ENCODE measurements at places on chromosomes 5 and 9.
A peak's percentile ranks its signal among the peaks of the same experiment; 100 is the strongest.

GRCh38 chr5:60377826-60378225 is 322.1 kb downstream of the DEPDC1B start:
- DNase-seq, result no peak
- no peaks in the 10 kb centered on the region for H3K36me3 ChIP-seq
- H3K27me3 ChIP-seq, result no peaks in the 10 kb centered on the region
- no peak overlapping the region for H3K4me3 ChIP-seq
- no peak overlapping the region for H3K27ac ChIP-seq
- no peaks in the 10 kb centered on the region for H3K4me1 ChIP-seq

GRCh38 chr5:135650081-135650480 is 71.3 kb upstream of the CXCL14 start:
- no peaks in the 10 kb centered on the region for H3K27me3 ChIP-seq
- H3K36me3 ChIP-seq, result no peaks in the 10 kb centered on the region
- DNase-seq, result no peak
- H3K27ac ChIP-seq, result no peak overlapping the region

DNA sequence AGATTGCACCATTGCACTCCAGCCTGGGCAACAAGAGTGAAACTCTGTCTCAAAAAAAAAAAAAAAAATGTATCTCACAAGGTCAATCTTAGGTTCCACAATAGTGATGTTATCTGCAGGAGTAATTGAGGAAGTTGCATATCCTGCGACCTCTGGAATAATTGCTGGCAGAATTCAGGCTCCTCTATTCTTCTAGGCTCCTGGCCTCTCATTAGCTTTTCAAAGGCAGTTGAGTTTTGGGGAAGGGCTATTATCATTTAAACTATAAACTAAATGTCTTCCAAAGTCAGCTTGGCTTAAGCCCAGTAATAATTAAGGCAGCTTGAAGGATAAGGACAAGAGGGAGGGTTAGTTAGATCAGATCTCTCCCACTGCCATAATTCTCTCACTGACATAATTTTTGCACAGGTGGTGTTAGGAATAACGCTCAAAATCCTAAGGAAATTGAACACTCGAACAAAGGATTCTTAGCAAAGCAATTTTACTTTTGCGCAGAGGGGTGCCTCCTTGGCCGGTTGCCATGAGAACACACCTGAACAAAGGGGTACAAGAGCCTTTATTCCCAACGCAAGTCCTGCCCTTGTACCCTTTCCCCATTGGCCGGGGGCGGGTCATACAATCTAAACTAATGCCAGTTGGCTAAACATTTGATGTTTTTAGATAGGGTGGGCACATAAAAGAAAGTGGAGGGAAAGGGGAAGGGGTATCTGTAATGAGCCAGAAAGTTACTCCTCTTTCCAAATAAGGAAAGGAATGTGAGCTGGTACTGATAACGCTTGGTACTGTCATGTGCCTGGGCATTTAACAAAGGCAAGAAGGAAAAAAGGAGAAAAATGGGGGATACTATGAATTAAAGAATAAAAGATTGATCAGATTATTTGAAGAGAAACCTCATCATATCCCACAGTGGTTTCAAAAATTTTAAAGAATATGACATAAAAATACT is 106.4 kb upstream of the CCNG1 start:
- no peak overlapping the region for H3K27ac ChIP-seq
- no peak overlapping the region for H3K4me3 ChIP-seq
- H3K4me1 ChIP-seq, result no peaks in the 10 kb centered on the region
- no peaks in the 10 kb centered on the region for H3K36me3 ChIP-seq

DNA sequence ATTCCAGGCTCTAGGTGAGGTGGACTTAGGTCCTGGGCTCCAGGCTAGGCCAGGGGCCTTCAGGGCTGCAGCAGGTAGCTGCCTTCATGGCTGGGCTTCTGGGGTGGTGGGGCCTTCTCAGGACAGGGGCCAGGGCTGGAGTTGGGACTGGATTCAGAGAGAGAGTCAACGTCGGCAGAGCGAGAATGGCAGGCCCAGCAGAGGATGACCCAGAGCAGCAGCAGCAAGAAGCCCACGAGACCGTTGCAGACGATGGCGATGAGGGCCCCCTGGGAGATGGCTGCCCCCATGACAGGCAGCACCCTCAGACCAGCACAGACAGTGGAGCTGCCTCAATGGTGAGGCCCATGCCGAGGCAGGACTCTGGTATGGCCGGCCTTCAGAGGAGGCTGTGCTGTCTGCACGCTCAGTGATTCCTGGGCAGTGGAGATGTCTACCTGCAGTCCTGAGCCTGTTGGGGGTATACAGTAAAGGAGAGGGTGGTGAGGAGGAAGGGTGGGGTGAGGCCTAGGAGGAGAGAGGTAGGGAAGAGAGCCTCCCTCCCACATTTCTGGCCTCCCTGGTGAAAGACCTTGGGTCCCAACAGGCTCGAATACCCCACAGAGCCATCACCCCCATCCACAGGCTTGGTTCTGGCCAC is 1.3 kb downstream of the ENHO start:
- H3K36me3 ChIP-seq, result no peaks in the 10 kb centered on the region
- no peak overlapping the region for H3K4me3 ChIP-seq
- H3K27me3 ChIP-seq, result no peaks in the 10 kb centered on the region
- H3K4me1 ChIP-seq, result peaks cover 8% of the 10 kb centered on the region

- no peaks in the 10 kb centered on the region for H3K36me3 ChIP-seq
- no peak overlapping the region for H3K4me3 ChIP-seq
- DNase-seq, result no peak
- H3K27ac ChIP-seq, result no peak overlapping the region
- H3K4me1 ChIP-seq, result no peaks in the 10 kb centered on the region
Observed at GRCh38 chr5:6264394-6264793, 114.0 kb downstream of the MED10 start.

GRCh38 chr9:122076117-122076516 is 17.0 kb downstream of the TTLL11 start:
- H3K36me3 ChIP-seq, result no peaks in the 10 kb centered on the region
- H3K27ac ChIP-seq, result no peak overlapping the region
- H3K4me3 ChIP-seq, result no peak overlapping the region
- DNase-seq, result no peak

GRCh38 chr9:113695440-113695851 is 180.7 kb upstream of the ZNF618 start:
- H3K27ac ChIP-seq, result no peak overlapping the region
- H3K27me3 ChIP-seq, result no peaks in the 10 kb centered on the region
- no peaks in the 10 kb centered on the region for H3K36me3 ChIP-seq
- H3K4me1 ChIP-seq, result no peaks in the 10 kb centered on the region
- no peak overlapping the region for H3K4me3 ChIP-seq
- DNase-seq, result no peak

DNA sequence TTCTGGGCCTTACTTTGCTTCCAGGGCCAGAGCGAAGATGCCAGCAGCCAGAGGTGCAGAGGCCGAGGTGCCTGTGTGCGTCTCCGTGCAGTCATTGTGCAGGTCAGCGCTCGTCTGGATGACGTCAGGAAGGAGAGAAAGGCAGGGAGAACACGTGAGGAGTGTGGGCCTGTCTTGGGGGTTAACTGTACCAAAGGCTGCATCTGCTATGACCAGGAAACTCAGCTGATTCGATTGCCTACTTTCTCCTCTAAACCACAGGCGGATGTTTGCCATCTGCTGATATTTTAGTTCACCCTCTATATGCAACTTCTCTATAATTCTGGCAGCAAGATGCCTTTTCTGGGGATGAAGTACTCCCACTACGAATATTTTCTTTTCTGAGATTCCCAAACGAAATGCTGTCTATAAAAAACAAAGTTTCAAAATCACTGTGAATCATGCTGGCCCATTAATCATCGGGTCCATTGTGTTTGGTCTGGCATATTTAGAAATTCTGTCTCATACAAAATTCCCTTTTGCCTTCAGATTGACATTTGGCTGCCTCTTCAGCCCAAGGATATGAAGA is 24.8 kb downstream of the PCSK1 start:
- H3K4me1 ChIP-seq, result no peaks in the 10 kb centered on the region
- no peaks in the 10 kb centered on the region for H3K36me3 ChIP-seq
- no peak overlapping the region for H3K27ac ChIP-seq
- no peak overlapping the region for H3K4me3 ChIP-seq

GRCh38 chr9:111821006-111821528 is 26.3 kb upstream of the SHOC1 start:
- no peak for DNase-seq
- H3K4me3 ChIP-seq, result no peak overlapping the region
- H3K27ac ChIP-seq, result no peak overlapping the region
- H3K27me3 ChIP-seq, result no peaks in the 10 kb centered on the region

- H3K27me3 ChIP-seq, result no peaks in the 10 kb centered on the region
- peak; percentile 34 for DNase-seq
- peaks cover 2% of the 10 kb centered on the region for H3K4me1 ChIP-seq
Observed at GRCh38 chr9:7342736-7343135, 456.8 kb downstream of the DMAC1 start.

DNA sequence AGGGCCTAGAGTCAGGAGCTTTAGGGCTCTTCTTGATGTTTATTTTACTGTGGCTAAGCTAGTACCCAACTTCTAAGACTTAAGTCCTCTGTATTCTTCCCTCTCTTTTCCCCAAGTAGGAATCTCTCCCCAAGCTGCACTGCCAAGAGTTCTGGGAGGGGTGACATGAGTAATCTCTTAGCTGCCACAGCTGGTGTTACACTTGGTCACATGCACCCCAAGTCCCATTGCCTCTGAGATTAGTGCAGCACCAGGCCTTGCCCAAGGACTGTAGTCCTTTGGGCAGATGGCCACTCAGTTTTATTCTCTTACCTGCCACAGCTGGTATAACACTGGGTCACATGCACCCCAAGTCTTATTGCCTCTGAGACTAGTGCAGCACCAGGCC is 114.7 kb upstream of the RIOK2 start:
- H3K36me3 ChIP-seq, result no peaks in the 10 kb centered on the region
- H3K4me1 ChIP-seq, result no peaks in the 10 kb centered on the region
- DNase-seq, result no peak

GRCh38 chr9:70656281-70656680 is 241.8 kb upstream of the KLF9 start:
- no peaks in the 10 kb centered on the region for H3K27me3 ChIP-seq
- H3K36me3 ChIP-seq, result no peaks in the 10 kb centered on the region
- DNase-seq, result no peak

GRCh38 chr5:151737431-151737830 is 21.0 kb downstream of the ATOX1 start:
- peaks cover 11% of the 10 kb centered on the region for H3K4me1 ChIP-seq
- no peak overlapping the region for H3K27ac ChIP-seq

DNA sequence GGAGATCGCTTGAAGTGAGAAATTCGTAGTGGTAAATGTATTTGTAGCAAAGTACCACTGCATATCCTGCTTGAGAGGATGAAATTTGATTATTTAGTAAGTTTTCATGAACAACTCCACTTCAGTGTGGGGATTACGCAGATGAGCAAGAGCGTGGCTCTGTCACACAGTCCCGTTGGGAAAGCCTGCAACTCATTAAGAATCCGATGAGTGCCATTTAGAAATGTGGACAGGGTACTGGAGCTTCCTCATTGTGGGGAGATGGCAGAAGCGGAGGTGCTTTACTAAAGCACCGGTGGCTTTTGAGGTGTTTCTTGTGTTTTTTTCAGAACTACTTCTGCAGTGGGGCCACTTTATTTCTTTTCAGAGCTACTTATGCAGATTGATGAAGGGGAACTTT is 1.4 kb downstream of the TJP2 start:
- H3K36me3 ChIP-seq, result no peaks in the 10 kb centered on the region
- no peak overlapping the region for H3K27ac ChIP-seq
- no peaks in the 10 kb centered on the region for H3K27me3 ChIP-seq
- no peak overlapping the region for H3K4me3 ChIP-seq

- no peaks in the 10 kb centered on the region for H3K4me1 ChIP-seq
- peaks cover 4% of the 10 kb centered on the region for H3K27me3 ChIP-seq
- H3K4me3 ChIP-seq, result no peak overlapping the region
- DNase-seq, result peak; percentile 91
- no peaks in the 10 kb centered on the region for H3K36me3 ChIP-seq
- no peak overlapping the region for H3K27ac ChIP-seq
Observed at GRCh38 chr9:112921549-112921948, 30.9 kb upstream of the SLC46A2 start.

GRCh38 chr5:94976853-94977252 is 308.0 kb downstream of the MCTP1 start:
- no peaks in the 10 kb centered on the region for H3K4me1 ChIP-seq
- DNase-seq, result no peak
- no peaks in the 10 kb centered on the region for H3K36me3 ChIP-seq
- H3K27ac ChIP-seq, result no peak overlapping the region

DNA sequence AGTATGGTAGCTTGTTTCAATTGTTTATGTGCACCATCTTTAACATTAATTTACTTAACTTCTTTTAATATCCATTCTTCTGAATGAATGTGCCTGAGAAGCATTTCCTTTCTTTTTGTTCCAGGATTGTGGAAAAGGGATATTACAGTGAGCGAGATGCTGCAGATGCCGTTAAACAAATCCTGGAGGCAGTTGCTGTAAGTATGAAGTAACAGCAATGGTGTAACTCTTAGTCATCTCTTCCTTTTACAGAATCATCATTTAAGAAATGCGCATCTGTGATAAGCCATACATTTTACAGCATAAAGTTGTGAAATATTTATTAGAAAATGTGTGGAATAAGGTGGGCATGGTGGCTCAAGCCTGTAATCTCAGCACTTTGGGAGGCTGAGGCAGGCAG is 117.7 kb downstream of the STARD4 start:
- H3K4me1 ChIP-seq, result no peaks in the 10 kb centered on the region
- no peak overlapping the region for H3K27ac ChIP-seq
- H3K27me3 ChIP-seq, result no peaks in the 10 kb centered on the region
- DNase-seq, result no peak

GRCh38 chr5:1885404-1885755 is 2.7 kb upstream of the IRX4 start:
- peak; percentile 13 for DNase-seq
- peaks cover 64% of the 10 kb centered on the region for H3K27me3 ChIP-seq
- H3K4me1 ChIP-seq, result no peaks in the 10 kb centered on the region
- no peaks in the 10 kb centered on the region for H3K36me3 ChIP-seq

- no peaks in the 10 kb centered on the region for H3K4me1 ChIP-seq
- H3K36me3 ChIP-seq, result no peaks in the 10 kb centered on the region
- no peaks in the 10 kb centered on the region for H3K27me3 ChIP-seq
- H3K4me3 ChIP-seq, result no peak overlapping the region
- DNase-seq, result peak; percentile 37
Observed at GRCh38 chr5:93421987-93422401, 159.0 kb downstream of the NR2F1-AS1 start.

- no peaks in the 10 kb centered on the region for H3K36me3 ChIP-seq
- peak; percentile 34 for DNase-seq
- no peaks in the 10 kb centered on the region for H3K4me1 ChIP-seq
Observed at GRCh38 chr5:36573438-36573837, 33.0 kb upstream of the SLC1A3 start.

DNA sequence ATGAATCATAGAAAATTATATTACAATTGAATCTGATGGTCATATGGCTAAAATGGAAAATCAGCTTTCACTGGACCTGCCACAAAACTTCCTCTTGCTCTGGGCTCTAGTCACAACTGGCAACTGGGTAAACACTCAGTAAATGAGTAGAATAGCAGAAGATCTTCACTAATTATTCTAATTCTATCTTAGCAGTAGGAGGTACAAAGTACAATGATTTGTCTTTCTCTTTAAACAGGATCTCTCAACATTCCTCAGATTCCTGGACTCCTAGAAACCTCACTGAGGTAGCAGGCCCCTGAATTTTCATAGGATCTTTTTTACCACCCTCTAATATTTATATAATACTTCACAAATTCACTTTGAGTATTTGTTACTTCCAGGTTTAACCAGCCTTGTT is 239.9 kb upstream of the SMARCA2 start:
- H3K36me3 ChIP-seq, result no peaks in the 10 kb centered on the region
- H3K4me1 ChIP-seq, result peaks cover 6% of the 10 kb centered on the region
- H3K27me3 ChIP-seq, result no peaks in the 10 kb centered on the region
- H3K4me3 ChIP-seq, result no peak overlapping the region
- peak; percentile 71 for DNase-seq

GRCh38 chr5:117953272-117953671 is 1035.1 kb downstream of the DTWD2 start:
- H3K36me3 ChIP-seq, result no peaks in the 10 kb centered on the region
- H3K4me1 ChIP-seq, result no peaks in the 10 kb centered on the region
- H3K4me3 ChIP-seq, result no peak overlapping the region
- no peaks in the 10 kb centered on the region for H3K27me3 ChIP-seq
- H3K27ac ChIP-seq, result no peak overlapping the region
